ENCODE measurements at places on chromosomes 13 and 19.
A peak's percentile ranks its signal among the peaks of the same experiment; 100 is the strongest.

GRCh38 chr13:40109351-40109844 lies 453.9 kb downstream of the COG6 start:
- DNase-seq, result no peak

DNA sequence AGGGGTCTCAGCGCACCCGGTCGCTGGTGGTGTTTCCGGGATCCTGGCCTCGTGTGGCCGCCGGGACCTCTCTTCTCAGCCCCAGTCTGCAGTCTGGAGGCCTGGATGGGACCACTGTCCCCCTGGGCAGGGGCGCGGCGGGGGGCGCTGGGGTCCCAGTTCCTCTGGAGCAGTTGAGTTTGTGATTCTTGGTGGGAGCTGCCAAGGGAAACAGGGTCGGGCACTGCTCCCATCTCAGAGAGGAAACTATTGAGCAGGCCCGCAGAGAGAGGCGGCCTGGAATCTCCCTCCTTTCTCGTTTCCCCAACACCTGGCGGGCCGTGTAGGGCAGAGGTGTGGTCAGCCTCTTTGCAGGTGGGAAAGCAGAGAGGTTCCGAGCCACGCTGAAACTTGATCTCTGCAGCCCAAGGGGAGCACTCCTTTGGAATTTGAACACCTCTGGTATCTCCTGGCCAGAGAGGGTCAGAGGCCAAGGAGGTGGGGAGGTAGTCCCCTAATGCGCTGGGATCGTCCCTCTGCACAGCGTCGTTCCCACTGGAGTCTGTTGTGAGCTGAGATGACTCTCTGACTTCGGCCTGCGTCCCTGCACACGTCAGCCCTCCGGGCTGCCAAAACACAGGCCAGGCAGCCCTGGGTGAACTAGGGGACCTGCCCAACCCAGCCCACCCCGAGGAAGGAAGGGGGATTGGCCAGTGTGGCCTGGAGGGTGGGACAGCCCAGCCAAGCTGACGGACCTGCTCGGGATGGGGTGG lies 741 bp downstream of the PLEKHF1 start:
- DNase-seq, result no peak

- no peak for DNase-seq
These were observed 237.8 kb downstream of the DACH1 start for GRCh38 chr13:71629167-71629566.

- no peak for DNase-seq
These were observed 12.8 kb downstream of the PEG3 start for GRCh38 chr19:56827708-56828107.

DNA sequence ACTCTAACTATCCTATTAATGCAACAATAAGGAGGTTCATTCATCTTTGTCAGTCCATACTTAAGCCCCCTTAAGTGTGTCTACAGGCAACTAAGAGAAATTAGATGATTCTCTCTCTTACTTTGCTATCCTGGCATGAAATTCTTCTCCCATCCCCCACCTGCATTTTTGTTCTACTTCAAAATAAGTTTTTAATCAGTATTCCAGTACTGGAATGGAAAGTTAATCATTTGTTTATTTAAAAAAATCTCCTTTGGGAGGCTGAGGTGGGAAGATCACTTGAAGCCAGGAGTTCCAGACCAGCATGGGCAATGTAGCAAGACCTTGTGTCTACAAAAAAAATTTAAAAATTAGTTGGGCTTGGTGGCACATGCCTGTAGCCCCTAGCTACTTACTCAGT lies 222.1 kb downstream of the MZT1 start:
- DNase-seq, result no peak

GRCh38 chr13:29104461-29104860 lies 284.3 kb downstream of the MTUS2 start:
- DNase-seq, result no peak

GRCh38 chr13:75861786-75862185 lies 225.7 kb downstream of the LMO7 start:
- DNase-seq, result no peak

DNA sequence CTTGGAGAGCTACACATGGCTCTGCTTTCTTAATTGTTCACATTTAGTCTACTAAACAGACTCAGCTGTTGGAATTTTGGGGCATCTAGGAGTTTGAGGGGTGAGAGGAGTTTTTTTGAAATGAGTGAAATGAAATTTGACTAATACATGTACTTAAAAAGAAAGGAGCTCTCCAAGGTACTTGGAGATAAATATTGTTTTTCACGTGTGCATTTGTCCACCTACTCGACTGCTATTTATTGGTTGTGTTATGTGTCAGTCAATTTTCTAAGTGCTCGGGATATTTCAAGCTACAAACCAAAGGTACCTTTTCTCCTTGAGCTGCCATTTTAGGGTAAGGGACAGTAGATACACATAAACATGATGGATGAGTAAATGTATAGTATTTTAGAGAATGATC lies 697.0 kb downstream of the LIG4 start:
- DNase-seq, result no peak

DNA sequence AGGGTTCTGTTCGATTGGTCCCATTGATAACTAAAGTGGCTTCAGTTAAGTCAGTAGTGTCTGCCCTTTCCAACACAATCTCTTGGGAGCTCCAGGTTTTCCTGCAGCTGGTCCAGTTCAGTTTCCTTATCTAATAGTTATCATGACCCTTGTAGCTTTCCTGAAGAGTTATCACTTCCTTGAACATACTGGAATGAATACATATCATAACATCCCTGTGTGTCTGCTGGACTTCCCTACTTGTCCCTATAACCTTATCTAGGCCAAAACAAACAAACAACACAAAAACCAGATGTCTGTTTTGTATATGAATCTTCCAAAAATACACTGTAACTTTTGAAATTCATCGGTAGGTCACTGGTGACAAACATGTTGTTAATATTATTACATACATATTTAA lies 167.6 kb downstream of the DCT start:
- no peak for DNase-seq

- DNase-seq, result no peak
These were observed 192.8 kb downstream of the LACC1 start for GRCh38 chr13:44072536-44072935.

DNA sequence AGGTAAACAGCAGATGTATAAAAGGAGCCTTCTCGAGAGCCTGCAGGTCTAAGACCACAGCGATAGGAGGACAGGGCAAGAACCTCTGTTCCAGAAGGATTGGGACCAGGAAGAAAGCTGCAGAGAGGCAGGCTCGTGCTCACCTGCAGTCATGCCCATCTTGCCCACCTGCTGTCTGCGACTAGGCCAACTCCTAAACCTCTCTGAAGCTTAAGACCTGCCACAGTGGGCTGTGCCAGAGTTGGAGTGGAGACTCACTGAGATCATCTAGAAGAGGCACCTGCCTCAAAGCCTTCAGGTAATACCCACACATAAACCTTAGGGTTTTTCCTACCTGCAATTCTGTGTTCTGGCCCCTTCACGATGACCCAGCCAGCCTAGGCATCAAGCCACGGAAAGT lies 68.7 kb downstream of the IRS2 start:
- no peak for DNase-seq

GRCh38 chr13:57739543-57740190 lies 108.1 kb downstream of the PCDH17 start:
- no peak for DNase-seq

- DNase-seq, result peak; percentile 67
These were observed at the start of gene LRFN3 for GRCh38 chr19:35935911-35936737. Gene LRFN3 (plus strand): TSS chr19:35936374. CDS start chr19:35939426, 3,052 bp downstream.

DNA sequence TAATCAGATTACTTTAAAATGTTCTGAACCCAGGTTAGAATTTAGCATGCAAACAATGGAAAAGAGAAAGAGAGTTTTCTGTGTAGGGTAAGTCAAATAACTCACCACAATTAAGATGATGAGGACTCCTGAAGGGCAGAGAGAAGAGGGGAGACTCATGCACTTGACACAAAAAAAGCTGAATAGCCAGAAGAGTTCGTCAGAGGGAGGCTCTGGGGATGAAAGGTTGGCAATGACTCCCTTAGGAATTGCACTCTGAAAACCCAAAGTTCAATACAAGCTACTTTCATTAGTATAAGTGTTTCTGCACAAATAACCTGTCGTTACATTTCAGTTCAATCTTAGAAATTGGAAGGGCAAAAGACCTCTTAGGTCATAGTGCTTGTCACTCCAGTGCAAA lies 434.4 kb upstream of the PCDH9 start:
- DNase-seq, result no peak

DNA sequence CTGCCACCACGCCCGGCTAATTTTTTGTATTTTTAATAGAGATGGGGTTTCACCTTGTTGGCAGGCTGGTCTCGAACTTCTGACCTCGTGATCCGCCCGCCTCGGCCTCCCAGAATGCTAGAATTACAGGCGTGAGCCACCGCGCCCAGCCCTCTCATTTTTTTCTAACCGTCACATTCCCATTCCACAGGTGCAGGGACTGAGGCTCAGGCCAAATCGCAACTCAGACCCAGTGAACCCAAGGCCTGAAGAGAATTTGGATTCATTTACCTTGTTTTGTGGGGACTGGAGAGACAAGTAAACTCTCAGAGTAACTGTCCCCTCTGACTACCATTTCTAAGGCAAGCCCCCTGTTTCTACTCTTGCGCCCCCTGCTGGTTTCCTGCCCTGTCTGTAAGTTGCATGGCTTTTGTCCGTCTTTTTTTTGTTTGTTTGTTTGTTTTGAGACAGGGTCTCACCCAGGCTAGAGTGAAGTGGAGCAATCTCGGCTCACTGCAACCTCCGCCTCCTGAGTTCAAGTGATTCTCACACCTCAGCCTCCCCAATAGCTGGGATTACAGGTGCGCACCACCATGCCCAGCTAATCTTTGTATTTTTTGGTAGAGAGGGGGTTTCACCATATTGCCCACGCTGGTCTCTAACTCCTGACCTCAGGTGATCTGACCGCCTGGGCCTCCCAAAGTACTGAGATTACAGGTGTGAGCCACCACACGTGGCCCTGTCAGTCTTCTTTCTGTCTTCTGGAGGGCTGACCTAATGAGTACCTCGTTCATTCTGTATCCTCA lies 2.3 kb upstream of the STRN4 start:
- no peak for DNase-seq

DNA sequence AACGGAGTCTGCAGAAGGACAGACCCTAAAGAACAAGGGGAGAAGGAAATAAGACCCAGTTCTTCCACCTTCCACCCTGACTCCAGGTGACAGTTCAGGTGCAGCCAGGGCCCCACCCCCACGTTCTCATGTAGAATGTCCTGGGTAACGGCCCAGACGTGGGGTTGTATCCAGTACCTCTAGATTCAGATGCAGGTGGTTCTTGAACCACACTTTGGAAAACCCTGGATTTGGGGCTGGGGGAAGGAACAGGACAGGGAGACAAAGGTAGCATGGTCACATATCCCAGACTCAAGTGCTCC lies 2.2 kb downstream of the DMPK start:
- no peak for DNase-seq

GRCh38 chr19:37933937-37934358 lies 26.9 kb downstream of the SIPA1L3 start:
- DNase-seq, result no peak

DNA sequence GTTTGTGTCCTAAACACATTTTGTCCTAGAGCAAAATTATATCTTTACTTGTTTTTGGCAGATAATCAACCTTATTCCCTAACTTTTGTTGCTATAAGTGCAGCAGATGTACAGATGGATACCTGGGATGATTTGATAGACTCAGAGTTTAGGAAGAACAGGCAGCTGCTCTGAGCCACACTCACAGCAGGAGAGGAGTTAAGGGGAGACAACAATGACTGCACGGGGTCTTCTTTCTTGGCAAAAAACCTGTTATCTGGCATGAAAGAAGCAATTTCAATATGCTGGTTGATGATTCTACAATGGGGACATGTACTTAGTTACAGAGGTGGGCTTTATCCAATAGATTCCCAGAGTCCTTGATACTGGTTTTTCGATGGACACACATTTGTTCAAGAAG lies 258.9 kb upstream of the PCDH9 start:
- DNase-seq, result no peak

- no peak for DNase-seq
These were observed 32.6 kb upstream of the SLC46A3 start for GRCh38 chr13:28751175-28751960.

- DNase-seq, result no peak
These were observed 58.3 kb downstream of the RAP2A start for GRCh38 chr13:97492257-97492656.

DNA sequence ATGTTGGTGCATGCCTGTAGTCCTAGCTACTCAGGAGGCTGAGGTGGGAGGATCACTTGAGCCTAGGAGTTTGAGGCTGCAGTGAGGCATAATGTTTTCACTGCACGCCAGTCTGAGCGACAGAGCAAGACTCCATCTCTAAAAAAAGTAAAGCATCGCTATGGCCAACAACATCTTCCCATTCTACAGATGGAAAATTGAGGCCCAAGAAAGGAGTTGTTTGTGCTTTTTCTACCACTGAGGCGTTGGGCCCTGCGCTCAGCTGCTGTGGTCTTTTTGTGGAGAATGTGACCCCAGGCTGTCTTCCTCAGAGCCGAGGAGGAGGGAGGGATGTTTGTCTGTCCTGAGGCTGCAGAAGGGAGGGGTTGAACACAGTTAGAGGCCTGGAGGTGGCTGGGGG lies 485 bp upstream of the C5AR2 start:
- DNase-seq, result no peak

DNA sequence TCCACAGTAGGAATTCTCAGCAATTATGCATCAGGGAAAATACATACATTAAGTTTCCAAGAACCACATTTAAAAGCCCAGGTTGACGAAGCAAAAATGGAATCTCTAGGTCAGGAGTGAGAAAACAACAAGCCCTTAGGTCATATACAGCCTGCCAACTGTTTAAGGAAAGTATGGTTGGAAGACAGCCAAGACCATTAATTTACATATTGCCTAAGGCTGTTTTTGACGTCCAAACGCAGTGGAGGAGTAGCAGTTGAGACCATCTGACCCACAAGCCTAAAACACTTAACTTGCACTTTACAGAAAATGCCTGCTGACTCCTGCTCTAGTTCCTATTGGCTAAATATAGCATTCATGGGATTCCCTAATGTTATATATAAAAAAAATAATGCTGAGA lies 299.0 kb downstream of the ITGBL1 start:
- DNase-seq, result no peak

- no peak for DNase-seq
These were observed 313.1 kb upstream of the MAB21L1 start for GRCh38 chr13:35789335-35790165.

DNA sequence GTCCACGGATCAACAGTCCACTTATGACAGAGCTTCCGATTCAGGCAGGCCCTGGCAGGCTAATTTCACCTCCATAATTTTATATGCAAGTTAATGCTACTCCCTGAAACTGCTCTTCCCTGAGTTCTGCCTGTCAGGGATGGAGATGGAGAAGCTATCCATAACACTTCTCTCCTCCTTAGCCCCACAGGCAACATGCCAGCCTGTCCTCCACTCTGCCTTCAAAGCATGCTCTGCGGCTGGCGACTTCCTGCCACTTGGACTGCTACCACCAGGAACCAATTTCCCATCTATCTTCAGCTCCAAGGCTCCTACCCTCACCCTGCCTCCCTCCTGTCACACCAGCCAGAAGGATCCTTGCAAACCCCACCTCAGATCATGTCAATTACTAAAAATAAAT lies 35.4 kb downstream of the GSX1 start:
- DNase-seq, result no peak

DNA sequence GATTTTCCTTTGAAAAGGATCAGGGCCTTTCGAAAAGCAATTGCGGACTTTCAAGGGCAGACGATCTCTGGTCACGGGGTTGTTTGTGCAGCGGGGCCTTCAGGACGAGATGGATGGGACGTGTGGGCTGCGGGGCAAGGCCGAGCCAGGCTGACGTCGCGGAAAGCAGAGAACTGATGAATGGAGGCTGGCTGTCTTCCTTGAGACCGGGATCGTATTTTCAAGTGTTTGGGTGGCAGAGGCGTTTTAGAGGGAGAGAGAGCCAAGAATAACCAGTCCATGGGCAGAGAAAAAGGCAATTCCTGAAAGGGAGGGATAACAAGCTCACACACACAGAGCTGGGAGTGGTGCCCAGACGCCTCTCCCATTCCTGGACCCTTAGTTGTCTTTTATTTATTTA lies 138.9 kb upstream of the USP29 start:
- DNase-seq, result no peak
